ENCODE measurements at places on chromosomes 1 and 21. TPM values are rescaled to one million over a fixed set of nuclear protein-coding genes. Genes with fewer than 3 reads are reported as not detected.
A peak's percentile ranks its signal among the peaks of the same experiment; 100 is the strongest.

ANXA9 gene
- 3.5 TPM for polyA plus RNA-seq

AK4 gene
- 9.2 TPM for polyA plus RNA-seq

LYPD8 gene
- polyA plus RNA-seq: not detected

CSMD2 gene
- polyA plus RNA-seq: 0.93 TPM

KCTD3 gene
- 57.2 TPM for polyA plus RNA-seq

- DNase-seq: no peak
Observed at GRCh38 chr21:35517865-35518264, 468.8 kb upstream of the RUNX1 start.

GRCh38 chr1:66932291-66932690, 7.5 kb downstream of the MIER1 start:
- DNase-seq: no peak

DNA sequence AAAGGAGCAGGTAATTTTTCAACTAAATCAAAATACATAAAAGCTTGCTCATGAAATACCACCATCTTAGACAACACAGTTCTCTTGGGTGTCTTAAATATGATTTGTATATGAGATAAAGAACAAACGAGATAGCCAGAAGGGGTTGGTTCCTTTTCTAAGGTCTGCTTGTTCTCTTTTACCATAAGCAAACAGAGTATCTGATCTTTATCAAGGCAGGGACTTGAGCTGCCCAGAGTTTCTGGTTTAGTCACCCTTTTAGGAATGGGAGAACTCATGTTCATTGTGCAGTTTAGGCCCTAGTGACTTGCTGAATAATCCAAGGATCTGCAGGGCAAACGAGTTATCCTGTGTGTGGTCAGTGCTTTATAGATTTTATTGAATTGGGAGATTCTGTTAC, 3.0 kb upstream of the SUCO start:
- DNase-seq: no peak

DNA sequence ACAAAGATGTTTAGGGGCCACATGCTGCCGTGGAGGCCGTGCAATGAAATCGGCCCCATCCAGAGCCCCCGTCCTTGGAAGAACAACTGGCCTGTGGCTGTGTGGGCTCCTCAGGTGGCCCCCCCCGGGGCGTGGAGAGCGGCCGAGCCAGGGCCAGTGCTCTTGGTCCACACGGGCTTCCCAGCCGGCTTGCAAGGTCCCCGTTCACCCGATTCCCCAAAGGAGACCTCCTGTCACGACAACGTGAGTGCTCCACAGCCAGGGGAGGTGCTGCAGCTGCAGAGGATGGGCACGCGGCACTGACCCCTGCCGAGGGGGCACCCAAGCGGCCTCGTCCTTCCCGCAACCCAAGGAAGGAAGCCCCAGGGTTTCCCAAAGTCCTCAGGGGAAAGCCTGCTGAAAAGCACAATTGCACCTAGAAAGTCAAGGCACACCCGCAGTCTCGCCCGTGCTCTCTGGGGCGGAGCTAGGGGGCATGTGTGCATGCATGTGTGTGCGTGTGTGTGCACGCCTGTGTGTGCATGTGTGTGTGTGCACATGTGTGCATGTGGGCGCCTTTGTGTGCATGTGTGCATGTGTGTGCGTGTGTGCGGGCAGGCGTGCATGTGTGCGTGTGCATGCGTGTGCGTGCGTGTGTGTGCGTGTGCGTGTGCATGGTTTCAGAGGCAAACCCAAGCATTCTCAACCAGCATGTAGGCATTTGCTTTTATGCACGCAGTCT, 48.2 kb downstream of the SLX9 start:
- DNase-seq: peak; percentile 18

DNA sequence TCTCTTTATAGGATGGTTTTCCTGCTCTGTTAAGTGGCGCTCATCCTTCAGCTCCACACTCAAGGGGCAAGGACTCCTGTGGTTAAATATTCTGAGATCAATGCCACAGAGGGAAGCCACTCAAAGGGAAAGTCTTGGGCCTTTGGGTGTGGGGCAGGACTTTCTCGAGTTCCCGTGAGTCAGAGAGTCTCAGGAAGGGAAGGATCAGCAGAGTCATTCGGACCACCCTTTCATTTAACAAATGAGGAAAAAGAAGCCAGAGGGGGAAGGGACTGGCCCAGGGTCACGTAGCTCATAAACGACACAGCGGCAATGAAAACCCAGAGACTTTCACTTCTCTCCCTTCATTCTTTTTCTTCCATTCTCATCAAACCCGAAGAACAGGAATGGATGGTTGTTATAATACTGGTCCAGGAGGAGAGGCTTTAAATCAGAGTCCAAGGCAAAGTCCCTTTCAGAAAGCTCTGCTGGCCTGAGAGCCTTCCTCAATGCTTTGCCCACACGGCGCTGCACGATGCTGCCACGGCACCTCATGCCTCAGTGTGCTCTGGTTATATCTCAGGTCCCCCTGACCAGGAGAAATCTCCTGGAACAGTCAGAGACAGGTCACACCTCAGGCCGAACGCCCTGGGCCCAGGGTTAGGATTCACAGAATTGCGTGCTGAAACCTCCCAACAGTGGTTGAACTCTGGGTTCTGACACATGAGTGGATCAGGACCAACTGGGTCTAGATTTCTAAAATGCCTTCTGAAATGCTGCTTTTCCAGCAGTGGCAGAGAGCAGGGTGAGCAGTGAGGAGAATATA, 65.3 kb downstream of the TENT5C start:
- no peak for DNase-seq

DNA sequence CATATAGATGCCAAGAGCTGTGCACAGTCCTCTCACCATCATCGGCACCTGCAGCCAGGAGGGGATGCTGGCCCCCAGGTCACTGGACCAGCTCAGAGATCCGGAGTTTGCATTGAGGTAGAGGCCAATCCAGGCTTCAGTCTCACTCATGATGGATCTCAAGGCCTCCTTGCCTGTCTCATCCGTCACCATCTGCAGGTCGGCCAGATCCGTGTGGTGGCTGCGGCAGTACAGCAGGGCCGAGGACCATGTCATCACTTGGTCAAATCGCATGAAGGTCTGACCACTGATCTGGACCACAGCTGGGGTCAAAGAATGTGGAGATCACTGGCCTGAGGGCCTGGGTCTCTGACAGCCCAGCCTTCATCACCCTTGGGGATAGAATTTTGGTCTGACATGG, 6.6 kb downstream of the CLEC20A start:
- no peak for DNase-seq

GRCh38 chr1:20589331-20590278, 708 bp downstream of the CDA start:
- peak; percentile 38 for DNase-seq

- peak; percentile 82 for DNase-seq
Observed at GRCh38 chr1:165481820-165482532, 37.0 kb upstream of the RXRG start.

DNA sequence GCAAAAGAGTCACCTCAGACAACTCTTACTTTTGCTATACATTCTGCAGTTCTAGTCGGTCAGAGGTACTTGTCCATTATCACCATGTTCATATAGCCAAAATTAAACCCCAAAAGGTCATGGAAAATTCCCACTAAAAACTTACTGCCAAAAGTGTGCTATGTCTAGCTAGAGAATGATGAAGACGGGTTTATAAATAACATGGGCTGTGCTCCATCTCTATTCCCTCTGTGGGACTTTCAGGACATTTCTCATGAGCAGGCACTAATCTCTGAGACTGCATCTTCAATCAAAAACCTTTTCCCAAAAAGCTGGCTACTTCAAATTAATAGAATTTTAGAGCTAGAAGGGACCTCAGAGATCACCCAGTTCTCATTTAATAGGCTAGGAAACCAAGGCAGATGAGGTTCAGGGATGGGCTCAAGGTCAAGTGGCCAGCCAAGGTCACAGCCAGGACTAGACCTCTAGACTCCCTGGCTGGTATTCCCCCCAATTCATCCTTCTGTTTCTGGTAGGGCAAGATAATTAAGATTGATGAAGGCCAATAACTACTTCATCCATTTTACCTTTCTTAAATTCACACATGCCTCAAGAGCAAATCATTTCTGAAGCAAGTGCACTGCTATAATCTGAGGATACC, 21.0 kb upstream of the MOB3C start:
- no peak for DNase-seq

GRCh38 chr1:29504196-29504595, 267.9 kb downstream of the PTPRU start:
- DNase-seq: peak; percentile 75

- DNase-seq: no peak
Observed at GRCh38 chr1:184624051-184624450, 130.6 kb downstream of the EDEM3 start.

All from muscle of back (tissue), 13 donors.